ENCODE measurements at places on chromosomes 6 and 20.
A peak's percentile ranks its signal among the peaks of the same experiment; 100 is the strongest.

DNA sequence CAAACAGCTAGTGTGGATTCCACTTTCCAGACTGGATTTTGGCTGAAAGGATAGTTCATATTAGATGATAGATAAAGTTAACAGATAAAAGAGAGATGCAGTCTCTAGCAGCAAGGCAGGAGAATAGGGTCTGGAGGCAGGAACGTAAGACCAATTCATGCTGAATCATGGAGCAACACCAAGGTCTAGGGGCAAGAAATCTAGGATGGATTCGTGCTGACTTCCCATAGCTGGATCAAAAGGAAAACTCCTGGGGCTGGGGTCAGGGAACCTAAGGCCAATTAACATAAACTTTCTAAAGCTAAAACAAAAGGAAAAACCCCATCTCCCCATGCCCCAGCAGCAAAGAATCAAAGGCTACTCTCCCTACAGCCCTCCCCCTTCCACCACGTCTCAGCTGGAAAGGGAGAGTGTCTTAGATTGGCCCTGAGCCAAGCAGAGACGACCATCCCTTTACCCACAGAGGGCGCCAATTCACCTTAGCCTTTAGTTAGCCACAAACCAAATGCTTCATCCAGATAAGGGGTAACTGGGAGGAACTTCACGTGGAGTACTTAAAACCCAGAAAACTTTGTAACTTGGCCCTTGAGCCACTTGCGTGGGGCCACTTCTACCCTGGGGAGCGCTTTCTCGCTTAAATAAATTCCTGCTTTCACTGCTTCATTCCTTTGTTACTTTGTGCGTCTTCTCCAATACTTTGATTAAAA is 7.6 kb downstream of the TREM1 start:
- peak; percentile 68 for DNase-seq

DNA sequence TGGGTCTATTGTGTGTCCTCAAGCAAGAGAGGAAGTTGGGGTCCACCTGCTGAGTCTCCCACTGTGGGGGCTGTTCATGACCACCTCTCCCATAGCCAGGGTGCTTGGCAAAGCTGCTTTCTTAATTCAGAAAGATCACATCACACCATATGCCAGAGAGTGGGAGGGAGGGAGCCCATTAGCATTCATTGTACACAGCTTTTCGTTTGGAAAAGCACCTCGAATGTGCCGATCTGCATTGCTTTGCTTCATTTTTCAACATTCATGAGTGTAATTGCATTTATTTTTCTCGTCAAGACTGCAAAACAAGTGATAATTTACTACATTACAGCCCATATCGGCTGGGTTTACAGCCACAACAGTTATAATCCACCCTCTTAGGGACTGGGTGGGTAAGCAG is 327.3 kb downstream of the PTPRT start:
- no peak for DNase-seq

GRCh38 chr6:5303682-5304081 is 42.4 kb downstream of the FARS2 start:
- DNase-seq, result no peak

GRCh38 chr6:105209950-105210706 is 30.3 kb upstream of the POPDC3 start:
- no peak for DNase-seq

GRCh38 chr6:63516186-63516944 is 55.9 kb upstream of the LOC128125822 start:
- DNase-seq, result no peak

DNA sequence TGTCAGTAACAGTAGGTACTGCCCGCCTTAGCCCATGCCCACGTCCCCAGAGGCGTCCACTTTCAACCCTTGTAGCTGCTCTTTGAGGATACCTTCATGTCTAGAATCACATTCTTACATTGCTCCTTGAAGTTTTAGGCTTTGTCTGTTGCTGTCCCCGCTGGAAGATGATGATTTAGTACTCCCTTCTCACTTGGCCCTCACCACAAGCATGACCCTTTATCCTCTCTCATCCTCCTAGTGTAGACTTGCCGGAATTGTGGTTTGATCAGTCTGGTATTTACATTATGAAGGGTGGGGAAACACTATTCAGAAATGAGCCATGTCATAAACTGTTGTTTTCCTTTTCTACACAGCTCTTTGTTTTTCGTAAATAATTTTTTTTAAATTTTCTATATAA is 87.4 kb downstream of the ARID1B start:
- no peak for DNase-seq

DNA sequence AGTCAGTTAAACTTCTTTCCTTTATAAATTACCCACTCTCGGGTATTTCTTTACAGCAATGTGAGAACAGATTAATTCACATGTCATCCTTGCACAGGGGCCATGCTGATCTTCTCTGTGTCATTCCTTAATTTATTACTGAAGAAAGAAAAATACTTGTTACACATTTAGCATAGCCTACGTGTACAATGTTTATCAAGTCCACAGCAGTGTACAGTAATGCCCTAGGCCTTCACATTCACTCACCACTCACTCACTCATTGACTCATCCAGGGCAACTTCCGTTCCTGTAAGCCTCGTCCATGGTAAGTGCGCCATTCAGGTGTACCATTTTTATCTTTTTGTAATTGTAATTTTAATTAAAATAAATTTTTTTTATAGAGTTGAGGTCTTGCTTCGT is 73.6 kb downstream of the RSPH3 start:
- no peak for DNase-seq

- no peak for DNase-seq
These were observed 113.6 kb downstream of the HDGFL1 start for GRCh38 chr6:22682979-22683378.

DNA sequence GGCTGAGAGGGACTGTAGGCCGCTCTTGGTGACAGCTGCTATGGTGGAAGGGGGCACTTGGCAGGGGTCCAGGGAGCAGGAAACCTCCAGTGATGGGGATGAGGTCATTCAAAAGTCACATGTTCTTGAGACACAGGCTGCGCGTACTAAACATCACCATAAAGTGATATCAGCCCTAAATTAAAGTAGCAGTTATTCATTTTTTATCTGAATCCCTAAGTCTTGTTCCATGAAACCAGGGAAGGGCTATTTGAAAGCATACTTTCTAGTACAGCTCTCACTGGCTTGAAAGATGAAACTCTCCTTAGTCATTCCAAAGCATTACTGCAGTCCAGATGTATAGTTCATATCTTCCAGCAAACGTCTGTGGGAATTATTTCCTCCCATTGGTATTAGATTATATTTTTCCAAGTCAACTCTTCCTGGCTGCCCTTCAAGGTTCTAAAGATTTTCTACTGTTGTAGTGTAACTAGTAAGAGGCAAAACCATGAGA is 373.1 kb downstream of the CD109 start:
- DNase-seq, result no peak

- DNase-seq, result no peak
These were observed 6.1 kb upstream of the ARID1B start for GRCh38 chr6:156771047-156771446.

DNA sequence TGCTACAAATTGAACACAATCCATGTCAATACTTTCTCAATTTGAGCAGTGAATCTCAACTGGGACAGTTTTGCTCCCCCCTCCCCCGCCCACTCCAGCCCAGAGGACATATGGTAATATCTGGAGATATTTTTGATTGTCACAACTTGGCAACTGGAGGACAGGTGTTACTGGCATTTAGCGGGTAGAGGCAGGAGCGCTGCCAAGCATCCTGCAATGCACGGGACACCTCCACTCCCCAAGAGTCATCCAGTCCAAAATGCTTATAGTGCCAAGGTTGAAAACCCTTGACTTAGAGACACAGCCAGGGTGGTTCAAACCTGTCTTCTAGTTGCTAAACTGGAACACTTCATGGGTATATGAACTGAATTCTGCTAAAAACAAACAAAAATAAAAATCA is 26.9 kb upstream of the LRRC1 start:
- DNase-seq, result no peak

DNA sequence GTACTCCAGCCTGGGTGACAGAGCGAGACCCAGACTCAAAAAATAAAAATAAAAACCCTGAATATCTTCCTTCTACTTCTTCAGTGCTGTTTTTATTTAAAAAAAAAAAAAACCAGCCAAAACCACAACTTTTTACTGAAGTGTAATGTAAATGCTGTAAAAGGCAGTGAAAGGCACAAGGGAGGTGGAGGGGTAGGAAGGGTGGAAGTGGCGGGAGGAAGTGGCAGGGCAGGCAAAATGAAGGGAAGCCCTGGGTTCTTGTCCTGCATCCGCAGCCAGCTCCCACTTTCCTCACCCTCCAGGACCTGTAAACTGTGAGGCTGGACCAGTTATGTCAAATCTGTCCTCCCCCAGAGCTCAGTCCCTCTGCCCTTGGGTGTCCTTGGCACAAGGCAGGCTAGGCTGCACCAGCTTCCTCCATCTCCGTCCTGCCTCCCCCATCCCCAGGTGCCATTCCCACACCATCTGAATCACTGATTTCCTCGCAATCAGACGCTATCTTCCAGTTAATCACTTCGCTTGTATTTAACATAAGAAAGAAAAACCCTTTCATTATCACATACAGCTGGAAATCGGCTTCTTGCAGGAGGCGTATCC is 13.7 kb upstream of the PANK2 start:
- no peak for DNase-seq

- peak; percentile 5 for DNase-seq
These were observed 145.4 kb downstream of the UST start for GRCh38 chr6:148892247-148892646.

DNA sequence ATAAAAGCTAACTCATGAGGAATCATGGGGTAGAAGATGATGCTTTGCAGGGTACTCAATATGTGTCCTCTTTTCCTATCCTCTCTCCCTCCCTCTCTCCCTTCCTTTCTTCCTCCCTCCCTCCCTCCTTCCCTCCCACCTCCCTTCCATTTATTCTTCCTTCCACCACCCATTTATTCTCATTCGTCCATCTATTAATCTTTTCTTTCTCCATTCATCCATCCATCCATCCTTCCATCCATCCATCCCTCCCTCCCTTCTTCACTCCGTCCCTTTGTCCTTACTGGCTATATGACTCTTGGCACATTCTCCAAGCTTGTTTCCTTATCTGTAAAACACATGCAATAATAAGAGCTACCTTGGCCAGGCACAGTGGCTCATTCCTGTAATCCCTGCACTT is 40.9 kb downstream of the ARHGAP40 start:
- DNase-seq, result no peak

GRCh38 chr6:165545806-165546205 is 117.2 kb downstream of the PDE10A start:
- no peak for DNase-seq

DNA sequence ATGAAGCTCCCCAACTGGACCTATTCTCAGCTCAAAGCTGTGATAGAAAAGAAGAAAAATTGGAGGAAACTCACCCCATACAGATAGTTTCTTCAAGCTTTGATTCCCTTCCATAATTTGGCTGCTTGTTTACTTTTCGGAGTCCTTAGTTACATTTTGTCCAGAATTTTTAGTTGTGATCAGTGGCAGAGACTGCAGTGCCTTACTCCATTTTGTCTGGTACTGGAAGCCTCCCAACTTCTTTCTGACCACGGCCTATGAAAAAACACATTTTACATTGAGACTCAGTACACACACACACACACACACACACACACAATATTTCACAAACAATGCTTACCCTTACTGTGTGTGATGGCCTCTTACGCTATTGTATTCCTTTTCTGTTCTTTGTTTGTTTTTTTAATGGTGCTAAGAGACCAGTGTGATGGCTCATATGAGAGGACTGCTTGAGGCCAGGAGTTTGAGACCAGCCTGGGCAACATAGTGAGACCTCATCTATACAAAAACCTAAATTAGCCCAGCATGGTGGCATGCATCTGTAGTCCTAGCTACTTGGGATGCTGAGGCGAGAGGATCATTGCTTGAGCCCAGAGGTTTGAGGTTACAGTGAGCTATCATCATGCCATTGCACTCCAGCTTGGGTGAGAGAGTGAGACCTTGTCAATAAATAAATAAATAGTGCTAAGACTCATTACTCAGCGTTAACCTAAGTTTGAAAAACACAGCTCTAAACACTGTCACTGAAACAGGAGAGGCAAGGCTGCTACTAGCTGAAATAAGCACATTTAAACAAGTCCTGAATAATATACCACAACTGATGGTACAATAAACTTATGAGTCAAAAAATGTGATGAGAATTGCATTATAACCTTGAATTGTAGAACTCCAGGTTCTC is 13.8 kb upstream of the RNF8 start:
- no peak for DNase-seq

GRCh38 chr6:143806282-143807102 is 36.6 kb upstream of the LTV1 start:
- peak; percentile 95 for DNase-seq
